ENCODE measurements at places on chromosomes 13 and 19.

GRCh38 chr13:46154136-46154801, 27.7 kb downstream of the LCP1 start:
- no peak for DNase-seq

DNA sequence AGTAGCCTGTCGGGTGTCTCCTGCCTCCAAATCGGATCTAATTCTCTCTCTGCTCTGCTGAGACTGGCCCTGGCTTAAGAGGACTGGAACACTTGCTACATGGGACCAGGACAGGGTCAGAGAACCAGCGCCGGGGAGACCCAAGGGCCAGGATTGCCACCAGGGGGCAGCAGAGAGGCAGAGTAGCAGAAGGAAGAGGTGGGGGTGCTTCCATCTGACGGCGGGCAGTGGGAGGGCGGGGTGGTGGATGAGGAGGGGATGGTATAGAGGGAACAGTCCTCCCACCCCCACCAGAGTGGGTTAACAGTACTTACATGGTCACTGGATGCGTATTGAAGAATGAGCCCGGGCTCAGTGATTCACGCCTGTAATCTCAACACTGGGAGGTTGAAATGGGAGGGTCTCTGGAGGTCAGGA, 11.9 kb downstream of the SELENOW start:
- DNase-seq = peak; percentile 89

DNA sequence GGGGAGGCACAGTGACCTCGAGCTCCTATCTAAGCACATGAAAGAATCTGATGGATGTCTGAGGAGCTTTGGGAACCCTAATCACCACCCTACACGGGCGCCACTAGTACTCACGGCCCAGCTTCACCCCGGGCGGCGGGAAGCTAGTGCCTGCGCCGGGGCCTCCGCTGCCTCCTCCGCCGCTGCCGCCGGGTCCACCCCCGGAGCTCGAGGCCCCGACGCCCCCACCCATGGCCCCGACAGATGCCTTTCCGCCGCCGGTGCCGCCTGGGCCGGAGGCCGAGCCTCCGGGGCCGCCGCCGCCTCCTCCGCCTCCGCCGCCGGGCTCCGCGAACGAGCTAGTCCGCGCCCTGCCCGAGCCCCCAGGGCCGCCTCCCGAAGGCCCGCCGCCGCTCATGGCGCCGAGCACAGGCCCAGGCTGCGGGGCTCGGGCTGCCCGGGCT, 312 bp downstream of the GSK3A start:
- DNase-seq = no peak

- DNase-seq = no peak
Observed at GRCh38 chr13:107203146-107203847, 635.4 kb upstream of the ARGLU1 start.

DNA sequence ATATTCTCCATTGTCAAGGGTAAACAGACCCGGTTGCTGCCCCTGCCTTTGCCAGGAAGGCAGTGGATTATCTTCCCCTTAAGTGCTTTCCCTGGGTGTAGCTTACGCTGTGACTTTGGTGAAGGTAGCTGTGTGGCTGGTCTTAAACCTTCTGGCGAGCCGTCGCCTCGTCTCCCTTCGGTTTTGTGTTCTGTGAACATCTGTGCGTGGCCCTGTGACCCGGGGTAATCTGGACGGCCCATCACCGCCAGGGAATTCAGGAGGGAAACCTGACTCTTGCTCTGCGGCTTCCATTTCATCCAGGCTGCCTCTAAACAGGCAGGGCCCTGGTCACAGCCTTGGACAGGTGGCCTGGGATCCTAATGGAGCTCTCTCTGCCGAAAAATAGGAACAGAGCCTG, 78.7 kb downstream of the SHISA2 start:
- no peak for DNase-seq

DNA sequence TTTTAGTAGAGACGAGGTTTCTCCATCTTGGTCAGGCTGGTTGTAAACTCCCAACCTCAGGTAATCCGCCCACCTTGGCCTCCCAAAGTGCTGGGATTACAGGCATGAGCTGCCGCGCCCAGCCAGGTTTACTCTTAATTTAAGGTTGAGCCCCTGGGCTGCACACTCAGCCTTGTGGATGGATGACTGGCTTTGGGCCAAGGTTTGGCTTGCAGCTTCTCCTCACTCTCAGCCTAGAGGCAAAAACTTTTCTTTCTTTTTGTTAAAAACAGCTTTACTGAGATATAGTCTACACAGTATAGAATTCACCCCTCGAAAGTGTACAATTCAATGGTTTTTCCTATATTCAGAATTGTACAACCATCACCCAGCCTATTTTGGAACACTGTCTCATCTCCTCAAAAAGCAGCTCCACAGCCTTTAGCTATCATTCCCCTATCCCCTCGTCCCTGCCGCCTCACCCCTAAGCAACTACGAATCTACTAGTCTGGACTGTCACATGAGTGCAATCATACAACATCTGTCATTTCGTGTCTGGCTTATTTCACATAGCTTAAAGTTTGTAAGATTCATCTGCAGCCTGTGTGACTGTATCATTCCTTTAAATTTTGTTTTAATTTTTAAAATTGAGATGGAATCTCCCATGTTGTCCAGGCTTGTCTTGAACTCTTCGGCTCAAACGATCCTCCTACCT, 14.5 kb upstream of the TSPAN16 start:
- DNase-seq = no peak

GRCh38 chr19:609004-609346, 19.3 kb downstream of the HCN2 start:
- no peak for DNase-seq

- DNase-seq = no peak
Observed at GRCh38 chr13:52832313-52832712, 16.1 kb downstream of the PCDH8 start.

DNA sequence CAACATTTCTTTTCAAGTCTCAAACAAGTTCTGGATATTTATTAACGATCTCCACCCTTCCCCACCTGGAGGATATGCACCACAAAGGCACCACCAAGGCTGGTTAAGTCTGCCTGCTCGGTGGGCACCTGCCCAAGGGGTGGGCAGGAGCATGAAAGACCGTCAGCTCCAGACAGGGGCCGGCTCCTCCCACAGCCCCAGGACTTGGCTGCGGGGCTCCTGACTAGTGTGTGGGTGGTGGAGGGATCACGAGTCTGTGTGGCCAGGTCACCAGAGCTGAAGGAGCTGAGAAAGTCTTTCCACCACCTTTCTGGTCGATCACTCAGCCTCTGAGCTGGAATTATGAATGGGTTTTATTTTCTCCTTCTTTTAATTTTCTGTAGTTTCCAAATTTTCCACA, 7.8 kb downstream of the SLC7A1 start:
- no peak for DNase-seq

- DNase-seq = no peak
Observed at GRCh38 chr19:56319991-56320390, 5.4 kb upstream of the ZSCAN5A start.

DNA sequence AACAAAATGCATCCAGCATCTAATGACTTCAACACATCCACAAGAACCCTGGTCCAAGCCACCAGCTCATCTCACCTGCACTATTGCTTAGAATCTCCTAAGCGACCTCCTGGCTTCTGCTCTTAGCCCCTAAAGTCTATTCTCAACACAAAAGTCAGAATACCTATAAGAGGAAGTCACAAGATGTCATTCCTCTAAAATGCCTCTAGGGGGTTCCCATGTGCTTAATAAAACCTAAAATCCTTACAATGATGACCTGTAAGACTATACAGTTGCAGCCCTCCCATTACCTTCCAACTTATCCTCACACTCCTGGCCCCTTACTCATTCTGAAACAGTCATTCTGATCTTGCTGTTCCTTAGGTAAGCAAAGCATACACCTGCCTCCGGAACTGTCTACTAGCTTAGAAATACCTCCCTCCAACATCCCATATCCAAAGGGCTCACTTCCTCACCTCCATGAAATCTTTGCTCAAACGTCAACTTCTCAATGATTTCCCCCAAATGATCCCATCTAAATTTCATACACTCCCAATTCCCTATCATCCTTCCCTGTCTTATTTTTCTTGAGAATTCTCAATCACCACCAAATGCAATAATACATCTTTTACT, 10.0 kb downstream of the ATP7B start:
- DNase-seq = no peak

DNA sequence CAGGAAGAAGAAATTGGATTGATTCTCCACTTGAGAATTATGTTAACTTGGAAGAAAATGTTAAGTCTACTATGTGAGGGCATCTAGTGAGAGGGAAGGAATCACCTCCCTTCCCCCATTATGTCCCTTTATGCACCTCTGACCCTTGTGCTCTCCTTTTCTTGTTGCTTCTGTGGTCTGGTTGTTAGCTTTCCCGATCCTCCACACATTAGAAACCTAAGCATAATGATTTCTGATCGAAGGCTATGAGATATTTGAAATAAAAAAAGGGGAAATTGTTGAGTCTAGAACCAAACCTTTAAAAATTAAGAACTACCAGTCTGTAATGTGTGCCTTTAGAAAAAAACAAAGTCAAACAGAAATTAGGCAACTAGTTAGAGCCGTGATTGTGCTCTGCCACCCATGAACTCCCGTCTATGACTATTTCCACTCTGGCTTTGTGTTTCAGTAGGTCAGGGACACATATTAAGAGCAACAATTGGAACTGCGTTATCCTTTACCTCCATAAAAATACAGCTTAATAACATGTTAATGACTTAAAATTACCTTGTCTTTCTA, 463 bp upstream of the GPC6 start:
- no peak for DNase-seq

GRCh38 chr13:101773062-101773461, 320.6 kb downstream of the ITGBL1 start:
- DNase-seq = no peak

DNA sequence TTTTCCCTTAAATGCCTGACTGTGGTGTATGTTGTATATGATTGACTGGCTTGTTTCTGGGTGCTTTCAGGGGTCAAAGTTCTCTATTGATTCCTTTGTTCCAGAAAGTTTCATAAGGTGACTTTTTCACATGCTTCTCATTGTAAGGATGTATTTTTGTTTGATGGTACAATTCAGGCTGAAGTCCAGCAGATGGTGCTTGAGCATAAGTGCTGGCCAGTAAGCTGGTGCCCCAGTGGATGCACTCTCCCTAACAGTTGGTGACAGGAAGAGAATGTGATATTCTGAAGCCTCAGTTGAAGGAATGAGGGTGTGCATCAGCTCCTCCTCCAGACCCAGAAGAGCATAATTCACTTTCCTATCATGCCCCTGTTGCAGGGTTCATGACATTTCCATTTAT, 1941.6 kb upstream of the PRR20A start:
- no peak for DNase-seq

DNA sequence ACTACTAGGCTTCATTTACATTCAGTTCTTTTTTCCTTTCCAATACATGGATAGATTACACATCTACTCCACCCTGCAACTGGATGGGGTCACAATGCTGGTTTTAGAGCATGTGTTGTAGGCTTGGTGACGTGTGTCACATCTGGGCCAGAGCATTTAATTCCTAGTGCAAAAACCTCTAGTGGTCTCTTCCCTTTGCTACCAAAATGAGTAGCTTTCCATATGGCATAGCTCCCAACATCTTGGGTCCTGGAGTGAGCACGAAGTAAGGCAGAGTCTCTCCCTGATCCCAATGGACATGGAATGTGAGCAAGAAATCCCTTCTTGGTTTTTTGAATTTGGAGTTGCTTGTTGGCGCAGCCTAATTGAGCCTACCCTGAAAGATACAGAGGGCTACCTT, 51.7 kb downstream of the TNFSF11 start:
- DNase-seq = no peak

DNA sequence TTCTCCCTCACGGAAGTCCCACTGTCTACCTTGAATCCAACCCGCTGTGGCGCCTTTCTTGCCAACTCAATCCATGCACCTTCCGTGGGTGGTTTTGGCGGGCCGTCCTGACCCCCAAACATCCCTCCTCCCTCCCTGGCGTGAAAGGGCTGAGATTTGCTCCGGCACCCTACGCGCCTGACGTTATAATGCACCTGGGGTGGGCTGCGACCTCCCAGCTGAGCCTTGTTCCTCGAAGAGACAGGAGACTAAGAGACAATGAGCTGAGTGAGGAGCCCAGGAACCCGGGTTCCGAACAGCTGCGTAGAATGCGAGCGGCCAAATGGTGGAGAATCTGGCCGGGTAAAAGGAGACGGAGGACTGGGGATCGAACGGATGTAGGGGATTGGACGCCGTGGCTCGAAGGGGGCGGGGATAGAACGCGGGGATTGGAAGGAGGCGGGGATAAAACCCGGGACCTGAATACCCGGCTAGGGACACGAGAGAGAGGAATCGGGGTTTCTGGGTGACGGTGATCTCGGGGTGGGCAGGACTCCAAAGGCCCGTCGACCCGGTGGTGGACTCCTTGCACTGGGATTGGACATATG, at the start of gene CPT1C:
Gene CPT1C, plus strand, starts transcription at position 461 of the 587 bp plus-strand sequence. CDS start 1,137 bp downstream, outside the sequence.
- peak; percentile 74 for DNase-seq

- DNase-seq = no peak
Observed at GRCh38 chr13:24938966-24939365, 157.0 kb upstream of the PABPC3 start.

DNA sequence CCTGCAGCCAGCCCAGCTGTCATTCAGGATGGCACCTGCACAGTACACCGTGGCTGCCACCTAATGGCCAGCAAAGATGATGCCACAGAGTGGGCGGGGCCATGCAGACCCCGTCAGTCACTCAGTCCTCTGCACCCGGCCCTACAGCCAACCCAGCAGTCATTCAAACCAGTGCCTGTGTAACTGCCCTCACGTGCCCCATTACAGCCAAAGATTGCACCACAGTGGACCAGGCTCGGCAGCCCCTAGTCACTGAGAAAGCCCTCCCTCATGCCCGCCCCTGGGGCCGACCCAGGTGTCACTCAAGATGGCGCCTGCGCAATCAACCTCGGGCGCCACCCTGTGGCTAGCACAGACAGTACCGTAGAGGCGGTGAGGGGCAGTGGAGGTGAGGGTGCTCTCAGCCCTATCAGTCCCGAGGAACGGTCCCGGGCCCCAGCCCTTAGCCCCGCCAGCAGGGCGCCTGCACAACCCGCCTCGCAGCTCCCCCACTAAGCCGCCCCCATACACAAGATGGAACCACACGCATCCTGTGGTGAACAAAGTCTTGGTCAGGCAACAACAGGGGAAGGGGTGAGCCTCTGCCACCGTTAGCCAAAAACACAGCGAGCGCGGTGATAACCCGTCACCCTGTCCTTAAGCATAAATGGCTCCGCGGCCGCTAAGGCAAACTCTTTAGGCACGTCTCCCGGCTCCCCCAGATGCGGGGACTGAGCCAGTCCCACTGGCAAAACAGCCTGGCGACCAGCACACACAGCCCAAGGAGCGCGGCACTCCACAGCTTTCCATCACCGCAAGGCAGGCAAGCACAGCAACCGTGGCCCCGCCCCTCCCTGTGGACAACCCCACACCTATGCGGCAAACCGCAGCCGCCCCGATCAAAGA, 2.3 kb downstream of the PEG3 start:
- DNase-seq = no peak

GRCh38 chr19:5687360-5688198, 2.5 kb upstream of the RPL36 start:
- no peak for DNase-seq

GRCh38 chr13:99864627-99864990, 107.0 kb downstream of the ZIC5 start:
- no peak for DNase-seq

GRCh38 chr13:67146523-67147130, 83.5 kb downstream of the PCDH9 start:
- no peak for DNase-seq

- no peak for DNase-seq
Observed at GRCh38 chr19:5045029-5045428, 76.1 kb downstream of the KDM4B start.

All from activated T-cell treated with anti-CD3 and anti-CD28 coated beads, Interleukin-2, amount 50 U/mL, for 24 hours (primary cell).